ENCODE measurements at places on chromosomes 4 and X.
A peak's percentile ranks its signal among the peaks of the same experiment; 100 is the strongest.

DNA sequence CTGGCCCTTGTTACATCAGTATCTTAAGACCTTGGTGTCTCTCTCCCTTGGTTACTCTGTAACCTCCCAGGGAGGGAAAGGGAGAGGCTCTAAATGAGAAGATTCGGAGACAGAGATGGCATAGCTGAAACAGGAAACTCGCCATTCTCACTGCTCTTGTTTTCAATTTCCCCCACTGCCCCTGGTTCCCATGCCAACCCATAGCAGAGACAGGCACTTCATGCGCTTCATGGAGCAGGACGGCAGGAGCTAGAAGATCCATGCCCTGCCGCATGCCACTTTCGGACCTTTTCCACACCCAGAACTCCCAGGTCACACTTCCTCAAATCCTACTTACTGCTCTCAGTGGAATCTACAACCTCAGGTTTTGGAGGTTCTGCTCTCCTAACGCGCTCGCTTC lies 3.1 kb downstream of the ZMYM3 start:
- DNase-seq = no peak

DNA sequence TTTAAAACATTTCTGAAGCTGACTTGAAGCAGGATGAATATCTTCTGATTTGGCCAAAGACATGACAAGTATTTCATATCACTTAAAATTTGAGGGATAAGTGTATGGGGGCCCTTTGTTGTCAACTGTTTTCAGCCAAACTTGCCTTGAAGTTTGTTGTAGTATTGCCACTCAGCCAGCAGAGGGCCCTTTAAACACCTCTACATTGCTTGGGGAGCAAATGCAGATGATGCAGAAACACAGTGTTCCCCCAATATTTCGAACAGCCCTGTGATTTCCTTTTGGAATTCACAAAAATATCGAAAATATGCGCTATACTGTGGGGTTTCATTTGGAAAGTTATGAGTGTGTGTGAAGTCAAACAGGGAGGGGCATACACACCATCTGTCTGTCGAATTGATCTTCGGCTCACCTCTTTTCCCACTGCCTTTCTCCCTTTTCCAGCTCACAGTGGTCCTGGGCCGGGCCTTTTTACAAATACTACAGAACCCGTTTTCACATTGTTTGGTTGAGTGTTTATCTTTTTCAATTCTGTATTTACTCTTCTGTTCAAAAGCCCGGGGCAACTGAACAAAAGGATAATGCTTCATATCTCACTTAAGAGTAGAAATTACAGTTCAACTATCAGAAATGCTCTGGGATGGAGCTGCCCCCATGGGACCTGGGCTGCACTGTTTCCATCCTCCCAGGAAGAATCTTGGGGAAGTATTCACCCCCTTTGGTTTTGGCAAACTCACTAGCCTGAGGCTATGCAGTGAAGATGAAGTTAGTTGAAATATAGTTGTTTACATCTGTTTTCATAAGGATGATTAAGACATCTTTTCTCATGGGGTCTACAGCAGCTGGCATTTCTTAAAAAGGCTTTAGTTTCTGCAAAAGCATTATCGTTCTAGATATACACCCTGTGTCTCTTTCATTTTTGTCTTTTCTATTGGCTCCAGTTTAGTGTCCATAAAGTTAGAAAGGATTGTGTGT lies 137.6 kb downstream of the EGF start:
- DNase-seq = peak; percentile 6

- no peak for DNase-seq
Observed at GRCh38 chr4:68883870-68884269, 67.7 kb downstream of the UGT2A3 start.

DNA sequence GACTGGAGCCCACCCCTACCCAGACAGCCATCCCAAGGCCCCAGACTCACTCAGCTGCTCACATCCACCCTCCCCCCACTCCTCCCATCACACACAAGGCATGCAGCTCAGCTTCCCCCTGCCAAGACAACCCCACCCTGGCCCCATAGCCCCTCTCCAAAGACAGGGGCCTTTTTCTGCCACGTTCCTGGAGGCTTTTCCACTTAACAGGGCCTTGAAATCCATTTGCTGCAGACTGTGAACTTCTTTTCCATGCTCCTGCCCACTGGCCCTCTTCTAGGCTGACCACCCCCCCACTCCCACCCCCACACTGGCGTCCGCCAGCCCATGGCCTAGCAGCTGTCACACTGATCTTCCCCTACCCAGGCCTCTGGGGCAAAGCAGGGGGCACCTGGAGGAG lies 76.0 kb downstream of the PJA1 start:
- no peak for DNase-seq

GRCh38 chr4:4664234-4664633 lies 122.4 kb upstream of the STX18 start:
- no peak for DNase-seq

DNA sequence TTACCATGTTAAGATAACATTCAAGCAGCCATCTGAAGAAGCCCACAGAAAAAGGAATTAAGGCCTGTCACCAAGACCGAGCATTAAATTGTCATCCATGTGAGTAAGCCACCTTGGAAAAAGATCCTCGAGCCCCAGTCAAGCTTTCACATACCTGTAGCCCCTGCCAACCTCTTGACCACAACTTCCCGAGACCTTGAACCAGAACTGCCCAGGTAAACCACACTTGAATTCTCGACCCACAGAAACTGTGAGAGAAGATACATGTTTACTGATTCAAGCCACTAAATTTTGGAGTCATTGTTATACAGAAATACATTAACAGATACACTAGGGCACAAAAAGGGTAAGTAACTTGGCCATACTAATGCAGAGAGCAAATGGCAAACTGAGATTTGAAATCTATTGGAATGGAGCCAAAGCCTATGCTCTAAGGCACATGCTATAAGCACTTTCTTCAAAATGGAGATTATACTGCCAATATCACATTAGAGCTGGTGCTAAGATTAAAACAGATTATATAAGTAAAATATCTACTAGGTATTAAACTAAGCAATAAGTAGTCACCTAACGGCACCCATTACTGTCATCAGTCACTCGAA lies 49.5 kb downstream of the FAM13A start:
- DNase-seq = no peak

- no peak for DNase-seq
Observed at GRCh38 chrX:39653691-39654090, 444.1 kb downstream of the BCOR start.

GRCh38 chr4:15794905-15795304 lies 16.8 kb downstream of the CD38 start:
- no peak for DNase-seq

DNA sequence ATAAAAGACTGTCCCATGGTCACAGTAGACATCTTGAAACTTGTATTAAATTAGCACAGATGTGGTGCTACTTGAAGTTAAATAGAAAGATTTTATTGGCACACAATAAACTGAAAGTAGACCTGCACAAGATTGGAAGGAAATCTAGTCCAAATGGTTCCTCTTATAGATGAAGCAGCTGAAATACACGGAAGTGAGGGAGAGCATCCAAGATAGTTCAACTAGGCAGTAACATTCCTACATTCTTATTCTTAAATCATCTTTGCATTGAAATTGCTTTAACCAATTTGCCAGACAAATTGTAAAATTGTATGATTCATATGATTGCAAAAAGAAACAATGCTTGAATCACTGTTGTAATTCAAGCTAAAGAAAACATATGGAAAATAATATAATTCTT lies 87.6 kb upstream of the VCX3B start:
- no peak for DNase-seq

- DNase-seq = no peak
Observed at GRCh38 chrX:56279863-56280262, 47.7 kb downstream of the KLF8 start.

GRCh38 chr4:61149278-61149677 lies 50.8 kb upstream of the ADGRL3 start:
- no peak for DNase-seq

DNA sequence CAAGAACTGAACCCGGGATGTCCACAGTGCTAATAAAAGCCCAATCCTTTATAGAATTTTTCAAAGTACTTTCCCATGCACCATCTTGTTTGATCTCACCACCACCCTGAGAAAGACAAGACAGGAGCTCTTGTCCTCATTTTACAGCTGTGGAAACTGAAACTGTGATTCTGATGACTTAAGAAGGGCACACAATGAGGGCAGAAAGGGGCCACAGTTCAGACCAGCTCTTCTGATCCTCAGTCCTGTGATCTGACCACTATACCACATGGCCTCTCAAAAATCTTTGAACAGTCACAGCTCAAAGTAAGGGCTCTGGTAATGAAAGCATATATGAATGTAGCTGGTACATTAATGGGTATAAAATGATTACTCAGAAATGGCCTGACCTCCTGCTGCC lies 127.3 kb upstream of the CPEB2 start:
- no peak for DNase-seq

DNA sequence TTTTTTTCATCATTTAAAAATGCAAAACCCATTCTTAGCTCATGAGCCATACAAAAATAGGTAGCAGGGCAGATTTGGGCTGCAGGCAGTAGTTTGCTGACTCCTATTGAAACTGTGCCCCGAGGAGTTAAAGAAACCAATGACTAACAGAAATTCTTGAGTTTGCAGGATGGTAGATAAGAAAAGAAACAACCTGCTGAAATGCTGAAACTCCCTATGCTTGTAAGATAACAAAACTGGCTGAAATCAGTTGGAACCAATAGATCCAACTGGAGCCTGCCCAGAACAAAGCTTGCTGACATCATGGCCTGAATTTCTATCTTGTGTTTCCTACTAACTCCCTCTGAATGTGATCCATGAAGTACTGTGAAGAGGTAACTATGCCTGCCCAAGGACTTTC lies 68.6 kb downstream of the ANOS1 start:
- no peak for DNase-seq

DNA sequence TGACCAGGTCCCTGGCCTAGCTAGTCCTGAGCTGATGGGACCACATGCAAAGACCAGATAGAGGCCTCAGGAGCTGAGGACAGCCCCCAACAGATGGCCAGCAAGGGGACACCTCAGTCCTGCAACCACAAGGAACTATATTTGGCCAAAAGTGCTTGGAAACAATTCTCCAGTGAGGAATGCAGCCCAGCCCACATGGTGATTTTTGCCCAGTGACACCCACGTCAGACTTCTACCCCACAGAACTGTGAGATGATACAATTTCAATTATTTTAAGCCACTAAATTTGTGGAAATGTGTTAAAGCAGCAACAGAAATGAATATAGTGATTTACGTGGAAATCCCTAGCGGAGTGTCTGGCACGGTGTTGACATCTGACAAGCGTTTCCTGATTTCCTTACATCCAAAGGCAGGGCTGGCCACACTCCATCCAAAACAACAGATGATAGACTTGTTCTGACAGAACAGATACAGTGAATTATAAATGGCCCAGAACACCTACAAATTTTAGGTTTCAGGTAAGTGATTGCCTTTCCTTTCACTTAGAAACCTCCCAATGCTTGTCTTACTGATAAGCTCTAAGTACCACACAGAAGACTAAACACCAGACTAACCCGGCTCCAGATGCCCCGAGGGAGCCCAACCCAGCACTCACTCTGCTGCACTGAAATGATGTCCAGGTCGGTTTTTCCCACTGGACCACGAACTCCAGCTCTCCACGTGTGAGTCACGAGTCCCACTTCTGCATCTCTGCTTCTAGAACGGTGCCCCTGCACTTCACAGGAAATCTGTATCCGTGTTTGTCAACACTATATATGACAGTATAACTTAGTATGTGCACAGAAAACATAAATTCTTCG lies 5.8 kb downstream of the AFAP1 start:
- DNase-seq = no peak

DNA sequence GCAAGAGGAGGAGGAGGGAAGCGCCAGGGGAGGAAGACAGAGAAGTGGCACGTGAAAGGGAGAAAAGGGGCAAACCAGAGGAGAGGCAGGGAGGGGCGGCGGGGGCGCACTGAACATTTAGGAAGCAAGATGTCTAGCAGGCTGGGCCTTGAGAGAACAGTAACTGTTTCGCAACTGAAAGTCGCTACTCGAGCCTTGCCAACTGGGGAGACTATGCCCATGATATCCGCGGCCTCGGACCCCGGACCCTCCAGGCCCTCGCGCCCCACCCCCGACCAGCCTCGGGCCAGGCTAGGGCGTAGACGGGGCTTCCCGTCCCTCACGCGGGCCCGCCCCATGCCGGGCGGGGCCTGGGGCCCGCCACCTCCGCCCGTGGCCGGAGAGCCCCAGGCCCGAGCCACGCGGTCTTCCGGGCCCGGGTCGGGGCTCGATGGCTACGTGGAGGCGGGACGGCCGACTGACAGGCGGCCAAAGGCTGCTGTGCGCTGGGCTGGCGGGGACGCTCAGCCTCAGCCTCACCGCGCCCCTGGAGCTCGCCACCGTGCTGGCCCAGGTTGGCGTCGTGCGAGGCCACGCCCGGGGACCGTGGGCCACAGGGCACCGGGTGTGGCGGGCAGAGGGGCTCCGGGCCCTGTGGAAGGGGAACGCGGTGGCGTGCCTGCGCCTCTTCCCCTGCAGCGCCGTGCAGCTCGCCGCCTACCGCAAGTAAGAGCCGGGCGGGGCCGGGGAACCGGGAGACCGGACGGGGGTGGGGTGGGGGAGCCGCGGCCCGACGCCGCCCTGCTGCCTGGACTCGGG lies at the start of gene SLC25A43:
SLC25A43 (plus strand) TSS at position 363 of the 798 bp plus-strand sequence; CDS start at position 431, 68 bp downstream.
- peak; percentile 7 for DNase-seq

GRCh38 chrX:33160273-33160672 lies 51.1 kb downstream of the DMD start:
- no peak for DNase-seq

GRCh38 chr4:84531689-84532088 lies 32.6 kb upstream of the NKX6-1 start:
- no peak for DNase-seq
